ENCODE measurements at places on chromosomes 3 and 15.

DNA sequence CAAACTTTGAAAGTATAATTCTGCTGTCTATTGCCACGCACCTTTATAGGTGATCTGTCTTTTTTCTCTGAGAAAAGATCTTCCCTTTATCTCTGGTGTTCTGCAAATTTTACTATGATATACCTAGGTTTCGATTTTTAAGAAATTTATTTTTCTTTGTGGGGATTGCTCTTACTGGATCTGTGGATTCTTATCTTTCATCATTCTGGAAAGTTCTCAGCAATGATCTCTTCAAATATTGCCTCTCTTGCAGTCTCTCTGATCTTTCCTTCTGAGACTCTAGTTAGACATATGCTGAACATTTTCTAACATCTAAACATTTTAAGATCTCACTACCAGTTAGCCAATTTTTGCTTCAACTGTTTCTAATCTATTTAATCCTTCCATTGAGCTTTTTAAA lies 47.0 kb upstream of the ATOSA start:
- DNase-seq: no peak

DNA sequence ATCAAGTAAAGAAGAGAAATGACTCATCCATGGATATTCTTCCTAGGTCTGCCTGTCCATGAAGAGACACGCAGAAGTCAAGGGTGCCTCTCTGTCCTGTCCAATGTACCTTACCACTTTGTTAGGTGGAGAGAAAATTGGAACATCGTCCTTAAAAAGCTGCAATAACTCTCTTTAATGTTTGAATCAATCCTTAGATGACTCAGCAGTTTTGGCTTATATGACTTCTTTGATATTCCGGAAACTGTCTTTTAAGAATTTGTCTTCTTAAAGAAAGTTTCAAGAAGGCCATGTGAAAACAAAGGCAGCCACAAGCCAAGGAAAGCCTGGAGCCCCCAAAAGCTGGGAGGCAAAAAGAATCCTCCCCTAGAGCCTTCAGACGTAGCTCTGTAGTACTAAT lies 49.2 kb downstream of the MRPL3 start:
- DNase-seq: no peak

GRCh38 chr3:107845380-107846278 lies 245.2 kb downstream of the CD47 start:
- DNase-seq: no peak

DNA sequence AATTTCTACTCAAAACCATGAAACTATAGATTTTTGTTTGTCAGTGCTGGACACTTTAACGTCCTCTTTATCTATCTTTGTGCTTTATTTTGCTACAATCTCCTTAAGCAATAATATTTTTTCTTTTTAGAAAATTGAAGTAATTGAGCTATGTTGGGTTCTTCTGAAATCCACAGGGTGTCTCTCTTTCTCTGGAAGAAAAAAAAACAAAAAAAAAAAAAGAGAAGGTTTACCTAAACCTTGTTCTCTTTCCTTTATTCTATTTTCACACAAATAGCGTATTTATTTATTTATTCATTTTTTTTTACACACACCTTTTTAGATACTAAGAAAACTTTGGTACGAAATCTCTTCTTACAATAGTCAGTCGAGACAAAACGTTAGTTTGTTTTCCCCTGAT lies 601.0 kb downstream of the EDEM1 start:
- DNase-seq: no peak

GRCh38 chr3:58006661-58007060 lies 1.6 kb upstream of the FLNB start:
- no peak for DNase-seq

DNA sequence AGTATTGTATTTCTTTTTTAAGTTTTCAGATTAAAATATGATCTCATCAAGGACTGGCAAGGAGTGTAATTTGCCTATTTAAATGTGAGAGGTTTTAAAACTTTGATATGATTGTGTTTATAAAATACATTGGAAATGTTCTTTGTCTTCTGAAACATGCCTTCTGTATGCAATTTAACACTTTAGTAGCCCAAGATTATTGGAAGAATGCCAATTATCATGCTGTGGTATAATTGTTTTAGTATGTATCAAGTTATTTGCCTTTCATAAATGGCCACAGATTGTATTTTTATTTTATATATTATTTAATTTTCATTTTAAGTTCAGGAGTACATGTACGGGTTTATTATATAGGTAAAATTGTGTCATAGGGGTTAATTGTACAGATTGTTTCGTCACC lies 31.7 kb downstream of the ECT2 start:
- no peak for DNase-seq

GRCh38 chr3:102757950-102758349 lies 323.1 kb downstream of the ZPLD1 start:
- DNase-seq: no peak

DNA sequence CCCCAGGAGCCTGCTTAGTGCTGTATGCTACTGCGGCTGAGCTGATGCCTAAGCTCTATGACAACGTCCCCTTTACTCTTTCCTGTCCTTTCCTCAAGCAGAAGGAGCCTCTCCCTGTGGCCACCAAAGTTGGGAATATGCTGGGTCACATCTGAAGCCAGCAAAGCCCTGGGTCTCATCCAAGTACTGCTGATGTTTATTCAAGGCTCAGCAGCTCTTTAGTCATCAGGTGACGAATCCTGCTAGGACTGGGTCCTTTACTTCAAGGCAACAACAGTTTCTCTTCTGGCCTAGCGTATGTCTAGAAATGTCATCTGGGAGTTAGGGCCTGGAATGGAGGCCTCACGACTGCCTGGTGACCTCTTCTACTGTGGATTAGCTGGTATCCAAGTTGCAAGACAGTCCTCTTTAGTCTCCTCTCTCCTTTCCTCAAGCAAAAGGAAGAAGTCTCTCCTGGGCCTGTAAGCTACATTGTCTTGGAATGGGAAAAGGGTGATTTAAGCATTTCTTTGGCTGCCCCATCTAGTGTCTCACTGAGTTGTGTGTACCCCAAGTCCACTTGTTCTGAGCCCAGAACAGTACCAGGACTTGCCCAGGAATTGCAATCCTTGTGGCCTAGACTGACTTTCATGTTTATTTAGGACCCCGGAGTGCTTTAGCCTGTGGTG lies 63.9 kb downstream of the TNFAIP8L3 start:
- peak; percentile 45 for DNase-seq

- no peak for DNase-seq
These were observed 453.0 kb upstream of the GOLIM4 start for GRCh38 chr3:168548719-168549118.

DNA sequence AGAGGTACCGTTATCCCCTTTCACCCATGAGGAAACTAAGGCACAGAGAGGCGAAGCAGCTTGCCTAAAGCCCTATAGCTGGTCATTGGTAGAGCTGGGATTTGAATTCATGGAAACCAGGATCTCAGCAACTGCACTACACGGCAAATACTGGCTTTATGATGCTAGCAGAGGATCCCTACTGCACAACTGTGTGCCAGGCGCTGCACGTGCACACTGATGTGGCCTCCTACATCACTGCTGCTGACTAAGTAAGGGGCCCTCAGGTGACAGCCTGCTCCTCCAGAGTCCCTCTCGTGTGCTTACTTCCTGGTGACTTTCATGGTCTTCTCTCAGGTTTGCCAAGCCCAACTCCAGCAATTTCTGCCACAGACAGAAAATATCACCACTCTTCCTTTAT lies 3.4 kb upstream of the POLG start:
- DNase-seq: no peak

DNA sequence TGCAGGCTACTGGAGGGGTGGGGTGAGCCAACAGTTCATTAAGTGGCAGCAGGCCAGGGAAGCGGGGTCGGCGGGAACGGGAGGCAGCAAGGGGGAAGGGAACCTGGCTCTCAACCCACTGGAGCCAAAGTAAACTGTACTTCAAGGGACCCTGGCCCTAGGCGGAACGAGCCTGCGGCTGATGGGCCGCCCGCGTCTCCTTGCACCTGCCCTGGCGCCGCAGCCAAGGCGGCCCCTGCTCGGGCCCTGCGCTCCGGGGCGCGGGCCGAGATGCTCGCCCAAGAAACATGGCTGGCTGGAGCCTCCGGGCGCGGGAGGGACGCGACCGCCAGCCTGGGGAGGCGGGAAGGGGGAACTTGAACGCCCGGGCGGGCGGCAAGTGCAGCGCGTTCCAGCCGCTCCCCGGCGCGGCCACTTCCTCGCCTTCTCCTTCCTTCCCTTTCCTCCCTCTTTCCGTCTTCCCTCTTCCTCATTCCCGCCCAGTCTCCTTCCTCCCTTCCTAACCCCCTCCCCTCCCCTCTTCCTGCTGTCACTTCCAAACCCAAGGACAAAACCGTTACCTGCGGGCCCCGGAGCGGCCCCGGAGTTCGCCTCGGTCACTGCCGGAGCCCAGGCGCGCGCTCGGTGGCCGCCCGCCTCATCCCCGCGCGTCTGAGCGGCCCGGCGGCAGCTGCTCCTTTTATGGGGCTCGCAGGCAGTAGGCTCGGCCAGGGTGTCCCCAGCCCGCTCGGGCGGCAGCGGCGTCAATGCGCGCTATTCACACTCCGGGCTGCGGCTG lies 489.7 kb downstream of the MAGI1 start:
- DNase-seq: no peak

GRCh38 chr3:127033786-127034185 lies 50.9 kb downstream of the PLXNA1 start:
- no peak for DNase-seq

DNA sequence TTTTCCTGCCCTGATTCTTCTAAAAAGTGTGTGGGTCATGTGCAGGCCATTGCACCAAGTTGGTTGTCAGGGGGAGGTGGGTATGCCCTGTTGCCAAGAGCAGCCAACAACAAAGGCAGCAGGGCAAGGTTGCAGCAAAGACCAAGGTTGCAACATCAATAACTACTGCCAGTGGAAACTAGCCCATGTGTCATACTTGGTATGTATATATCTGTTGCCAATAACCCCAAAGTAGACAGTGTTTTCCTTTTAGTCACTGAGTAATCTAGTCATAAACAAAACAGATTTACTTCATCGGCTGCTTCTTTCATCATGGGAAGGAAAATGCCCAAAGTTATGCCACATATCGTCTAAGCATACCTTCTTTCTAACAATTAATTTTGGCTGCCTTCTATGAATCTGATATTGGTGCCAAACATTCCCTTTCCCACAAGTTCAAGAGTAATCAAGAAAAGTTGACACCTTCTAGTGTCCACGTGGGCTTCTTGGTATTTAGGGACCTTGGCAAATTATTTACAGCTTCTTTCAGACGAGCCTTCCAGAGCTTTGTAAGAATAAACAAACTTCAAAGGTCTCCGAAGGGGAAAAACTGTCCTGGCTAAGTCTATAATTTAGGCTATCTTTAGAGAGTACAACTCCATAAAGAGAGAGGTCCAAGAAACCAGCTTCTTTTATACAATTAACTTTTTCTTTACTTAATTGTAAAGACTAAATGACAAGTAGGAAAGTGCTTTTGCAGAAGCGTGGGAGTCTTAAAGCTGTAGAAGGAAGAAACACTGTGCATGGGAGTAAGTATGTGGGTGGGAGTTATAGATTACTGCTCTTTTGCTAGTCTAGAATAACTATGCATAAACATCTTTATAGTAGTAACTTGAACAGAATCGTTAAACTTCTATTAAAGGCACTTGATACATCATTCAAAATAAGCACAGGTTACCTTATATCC lies 10.0 kb upstream of the MBNL1 start:
- peak; percentile 95 for DNase-seq

GRCh38 chr15:92670621-92671020 lies 15.0 kb upstream of the FAM174B start:
- DNase-seq: no peak

DNA sequence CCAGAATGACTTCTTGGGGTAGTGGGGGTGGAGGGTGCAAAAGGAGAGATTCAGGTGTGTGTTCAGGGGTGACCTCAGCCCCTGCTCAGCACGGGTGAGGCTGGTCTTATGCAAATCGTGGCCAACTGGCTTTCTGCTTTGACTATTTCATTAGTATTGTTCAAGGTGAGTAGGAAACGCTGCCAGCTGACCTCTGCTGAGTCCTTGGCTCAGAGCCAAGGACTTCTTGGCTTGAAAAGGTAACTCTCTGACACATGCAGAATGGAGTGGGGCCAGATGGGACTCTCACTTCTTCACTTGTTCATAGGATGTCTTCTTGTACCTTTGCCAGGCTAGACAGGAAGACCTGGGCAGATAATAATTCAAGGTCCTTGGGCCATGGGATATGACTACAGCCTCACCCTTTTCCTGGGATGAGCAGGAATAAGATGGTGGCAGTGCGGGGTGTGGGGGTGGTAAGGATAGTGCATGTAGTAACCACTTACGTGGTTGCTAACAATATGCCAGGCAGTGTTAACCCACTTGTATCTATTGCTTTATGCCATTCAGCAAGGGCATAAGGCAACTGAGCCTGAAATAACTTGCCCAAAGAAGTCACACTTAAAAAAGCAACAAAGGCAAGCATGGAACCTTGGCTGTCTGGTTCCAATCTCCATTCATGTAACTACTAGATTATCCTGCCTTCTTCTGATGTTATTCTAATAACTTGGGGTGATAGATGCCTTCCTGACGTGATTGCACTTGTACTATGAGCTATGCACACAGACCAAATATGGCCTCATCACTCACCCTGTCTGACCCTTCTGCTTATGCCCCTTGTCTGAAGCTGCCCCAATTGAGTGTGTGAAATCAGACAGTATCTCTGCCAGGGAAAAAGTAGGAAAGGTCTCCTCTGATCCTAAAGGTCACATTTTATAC lies 193.1 kb downstream of the NR1D2 start:
- no peak for DNase-seq

- no peak for DNase-seq
These were observed 31.1 kb downstream of the MAGEL2 start for GRCh38 chr15:23616536-23616935.

- DNase-seq: no peak
These were observed 1.5 kb upstream of the PPM1M start for GRCh38 chr3:52243791-52244628.

GRCh38 chr3:58962040-58962651 lies 87.7 kb downstream of the CFAP20DC start:
- peak; percentile 19 for DNase-seq

DNA sequence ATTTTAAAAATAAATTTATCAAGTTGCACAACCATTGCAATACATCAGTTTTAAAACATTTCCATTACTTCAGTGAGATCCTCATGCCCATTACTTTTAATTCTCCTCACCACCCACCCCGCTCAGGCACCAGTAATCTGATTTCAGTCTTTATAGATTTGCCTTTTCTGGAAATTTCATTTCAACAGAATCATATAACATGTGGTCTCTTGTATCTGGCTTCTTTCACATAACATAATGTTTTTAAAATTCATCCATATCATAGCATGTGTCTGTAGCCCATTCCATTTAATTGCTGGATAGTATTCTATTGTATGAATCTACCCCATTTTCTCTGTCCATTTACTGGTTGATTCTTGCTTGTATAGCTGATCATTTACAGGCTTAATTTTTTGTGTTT lies 110.3 kb upstream of the TMEM108 start:
- no peak for DNase-seq

DNA sequence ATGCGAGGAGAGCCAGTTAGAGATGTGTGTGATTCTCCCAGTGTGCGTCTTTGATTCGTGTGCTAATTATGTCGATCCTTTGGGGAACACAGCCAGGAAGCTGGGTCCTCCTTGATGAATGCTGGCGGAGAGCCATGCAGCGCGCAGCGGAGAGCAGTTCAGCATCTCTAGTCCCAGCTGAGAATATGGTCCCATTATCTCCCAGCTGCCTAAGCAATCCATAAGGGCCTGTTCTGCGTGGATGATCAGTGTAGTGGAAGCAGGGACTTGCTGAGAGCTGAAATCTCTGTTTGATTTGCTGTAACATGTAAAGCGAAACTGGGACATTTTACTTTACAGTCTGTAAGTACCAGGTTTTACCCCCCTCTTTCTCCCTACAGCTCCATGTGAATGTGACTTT lies 412.7 kb downstream of the CNTN4 start:
- no peak for DNase-seq

- no peak for DNase-seq
These were observed 333.9 kb upstream of the TBC1D5 start for GRCh38 chr3:18076301-18076700.
